ENCODE measurements at places on chromosomes 16 and 17.

DNA sequence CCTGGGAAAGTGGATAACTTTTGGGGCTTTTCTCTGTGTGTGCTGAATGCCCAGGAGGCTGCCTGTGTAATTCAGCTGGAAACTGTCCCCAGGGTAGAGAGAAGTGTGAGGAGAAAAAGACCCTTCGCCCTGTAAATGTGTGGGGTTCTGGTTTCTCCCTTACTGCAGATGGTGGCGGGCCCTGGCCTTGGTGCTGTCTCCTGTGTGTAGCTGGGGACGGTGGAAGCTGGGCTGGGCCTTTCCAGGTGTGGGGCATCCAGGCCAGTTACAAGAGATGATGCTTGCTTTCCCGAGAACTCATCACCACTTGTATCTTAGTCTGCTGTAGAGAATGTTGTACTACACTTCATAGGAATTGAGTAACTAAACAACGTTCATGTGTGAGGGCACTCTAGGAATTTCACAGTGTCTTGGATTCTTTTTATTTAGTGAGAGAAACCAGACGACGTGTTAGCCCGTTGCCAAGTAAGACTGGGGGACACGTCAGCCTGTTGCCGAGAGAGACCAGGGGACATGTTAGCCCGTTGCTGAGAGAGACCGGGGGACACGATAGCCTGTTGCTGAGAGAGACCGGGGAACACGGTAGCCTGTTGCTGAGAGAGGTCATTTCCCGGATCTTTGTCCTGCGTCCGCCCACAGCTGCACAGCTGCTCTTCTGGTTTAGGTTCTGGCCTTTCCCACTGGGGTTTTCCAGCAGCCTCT lies 43.1 kb downstream of the TBCD start:
- DNase-seq = no peak

DNA sequence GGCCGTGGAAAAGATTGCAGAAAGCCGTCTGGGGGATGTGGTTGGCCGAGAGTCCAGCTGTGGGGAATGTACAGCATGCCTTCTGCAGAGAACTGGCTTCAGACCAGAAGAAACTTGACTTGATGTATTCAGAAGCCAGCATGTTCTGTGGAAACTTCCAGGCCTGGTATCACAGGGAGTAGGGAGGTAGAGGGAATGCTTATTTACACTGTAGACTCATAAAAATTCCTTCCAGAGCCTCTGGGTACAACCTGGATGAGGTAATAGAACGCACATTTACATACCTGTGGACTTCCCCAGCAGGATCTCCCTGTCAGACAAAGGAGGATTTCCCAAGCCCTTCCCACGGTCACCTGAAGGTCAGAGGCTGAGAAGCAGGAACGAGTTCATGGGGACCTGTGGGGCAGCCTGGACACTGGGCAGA lies 11.8 kb upstream of the GAS7 start:
- no peak for DNase-seq

GRCh38 chr17:42667088-42667951 lies 8.2 kb downstream of the TUBG2 start:
- no peak for DNase-seq

GRCh38 chr16:69123910-69124309 lies 8.5 kb downstream of the CHTF8 start:
- DNase-seq = peak; percentile 70

DNA sequence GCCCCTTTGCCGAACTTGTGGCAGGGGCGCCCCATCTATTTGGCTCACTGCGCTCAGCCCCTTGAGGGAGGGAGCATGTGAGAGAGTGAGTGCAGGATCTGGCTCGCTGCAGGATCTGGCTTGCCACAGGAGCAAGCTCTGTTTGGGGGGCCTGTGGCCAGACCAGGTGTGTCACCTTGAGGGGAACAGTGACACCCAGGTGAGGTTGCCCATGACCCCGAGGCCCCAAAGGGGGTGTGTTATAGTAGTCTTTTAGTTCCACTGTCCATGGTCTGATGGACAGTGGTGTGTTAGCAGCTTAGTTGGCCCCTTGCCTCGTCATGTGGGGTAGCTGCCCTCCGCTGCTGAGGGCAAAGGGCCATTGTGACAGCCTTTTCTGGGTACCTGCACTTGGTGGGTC lies 41.6 kb downstream of the CCDC42 start:
- DNase-seq = no peak

GRCh38 chr17:78383725-78384471 lies 5.4 kb downstream of the PGS1 start:
- peak; percentile 65 for DNase-seq

Data from Ammon's horn (tissue), 1 donor.